ENCODE measurements at places on chromosomes 3 and 15. TPM values are rescaled to one million over a fixed set of nuclear protein-coding genes. Genes with fewer than 3 reads are reported as not detected.
A peak's percentile ranks its signal among the peaks of the same experiment; 100 is the strongest.

DNA sequence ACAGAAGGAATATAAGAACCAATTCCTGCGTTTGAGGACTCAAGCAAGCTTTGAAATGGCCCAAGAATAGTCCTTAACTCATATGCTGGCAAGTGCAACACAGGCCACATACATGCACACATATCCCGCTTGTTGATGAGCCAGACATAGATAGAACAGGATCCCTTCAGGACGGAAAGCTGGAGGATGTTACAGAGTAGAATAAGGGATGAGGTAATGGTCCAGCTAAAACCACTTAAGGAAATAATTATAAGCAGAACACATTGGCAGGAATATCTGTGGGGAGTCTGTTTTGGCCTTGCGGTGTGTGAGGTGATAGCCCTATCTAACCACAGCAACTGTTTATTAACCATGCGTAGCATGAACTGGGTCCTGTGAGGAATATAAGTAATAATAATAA lies 25.0 kb downstream of the SCG3 start:
- no peaks in the 10 kb centered on the region for H3K36me3 ChIP-seq
- H3K27ac ChIP-seq, result no peak overlapping the region
- no peak overlapping the region for H3K4me3 ChIP-seq
- no peaks in the 10 kb centered on the region for H3K27me3 ChIP-seq

DNA sequence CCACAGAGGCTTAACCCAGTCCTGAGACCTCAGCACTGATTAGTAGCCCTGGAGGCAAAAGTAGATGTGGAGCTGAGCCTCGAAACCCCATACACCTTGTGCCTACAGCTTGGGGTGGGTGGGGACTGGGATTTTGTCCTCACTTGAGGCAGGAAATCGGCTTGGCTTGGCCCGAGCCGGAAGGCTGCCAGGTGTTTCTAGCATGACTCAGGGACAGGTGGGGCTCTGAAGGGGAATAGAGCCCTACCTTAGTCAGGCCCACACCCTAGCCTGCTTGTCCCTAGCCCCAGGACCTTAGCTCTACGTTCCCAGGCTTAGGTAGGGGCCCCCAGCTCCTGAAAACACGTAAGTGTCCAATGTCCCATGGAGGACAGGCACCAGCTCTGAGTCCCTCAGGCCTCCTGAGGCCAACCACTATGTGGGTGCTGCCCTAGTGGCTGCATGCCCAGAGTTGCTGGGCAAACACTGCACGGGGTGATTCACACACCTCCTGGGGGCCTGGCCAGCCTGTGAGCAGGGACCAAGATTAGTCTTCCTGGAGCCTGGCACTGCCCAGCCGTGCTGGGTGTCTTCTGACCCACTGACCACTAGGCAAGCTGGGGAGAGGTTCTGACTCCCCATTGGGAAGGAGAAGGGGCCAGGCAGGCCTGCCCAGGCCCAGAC lies 3.1 kb downstream of the MST1R start:
- H3K4me1 ChIP-seq, result peaks cover 47% of the 10 kb centered on the region
- DNase-seq, result peak; percentile 92
- H3K4me3 ChIP-seq, result no peak overlapping the region
- no peaks in the 10 kb centered on the region for H3K27me3 ChIP-seq
- no peaks in the 10 kb centered on the region for H3K36me3 ChIP-seq
- peak overlapping the region; percentile 90 for H3K27ac ChIP-seq

DNA sequence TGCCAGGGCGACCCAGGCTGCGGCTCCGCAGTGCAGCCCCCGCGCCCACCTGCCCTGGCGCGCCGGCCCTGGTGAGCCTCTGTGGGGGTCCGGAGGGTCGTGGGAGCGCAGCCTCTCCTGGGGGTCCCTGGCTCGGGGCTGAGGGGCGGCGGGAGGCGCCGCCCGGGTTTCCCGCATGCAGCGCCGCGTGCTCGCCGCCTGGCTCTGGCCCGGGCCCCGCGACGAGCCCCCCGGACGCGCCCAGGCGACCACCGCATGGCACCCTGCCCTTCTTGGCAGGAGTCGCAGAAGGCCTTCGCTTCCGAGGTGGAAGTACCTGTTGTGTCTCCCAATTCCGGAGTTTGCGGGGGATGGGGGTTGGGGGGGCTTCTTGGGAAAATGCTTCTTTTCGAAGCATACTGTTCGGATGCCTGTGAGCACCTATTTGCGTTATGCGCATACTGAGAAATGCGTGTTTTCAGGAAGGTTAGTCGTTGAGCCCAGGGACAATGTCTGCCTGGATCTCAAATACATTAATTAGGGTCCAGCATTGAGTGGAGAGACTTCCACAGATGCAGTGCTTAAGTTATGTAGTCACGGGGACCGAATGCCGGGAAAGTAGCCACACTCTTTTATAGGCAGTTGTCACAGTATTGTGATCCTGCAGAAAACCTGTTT lies 1.3 kb downstream of the GABRA5 start:
- H3K27ac ChIP-seq, result no peak overlapping the region
- no peaks in the 10 kb centered on the region for H3K36me3 ChIP-seq
- H3K27me3 ChIP-seq, result no peaks in the 10 kb centered on the region
- DNase-seq, result no peak
- H3K4me3 ChIP-seq, result no peak overlapping the region

GRCh38 chr15:70494852-70495571 lies 268.3 kb downstream of the UACA start:
- H3K36me3 ChIP-seq, result no peaks in the 10 kb centered on the region
- H3K4me1 ChIP-seq, result peaks cover 7% of the 10 kb centered on the region
- no peak overlapping the region for H3K27ac ChIP-seq
- no peak overlapping the region for H3K4me3 ChIP-seq
- no peak for DNase-seq
- no peaks in the 10 kb centered on the region for H3K27me3 ChIP-seq

DNA sequence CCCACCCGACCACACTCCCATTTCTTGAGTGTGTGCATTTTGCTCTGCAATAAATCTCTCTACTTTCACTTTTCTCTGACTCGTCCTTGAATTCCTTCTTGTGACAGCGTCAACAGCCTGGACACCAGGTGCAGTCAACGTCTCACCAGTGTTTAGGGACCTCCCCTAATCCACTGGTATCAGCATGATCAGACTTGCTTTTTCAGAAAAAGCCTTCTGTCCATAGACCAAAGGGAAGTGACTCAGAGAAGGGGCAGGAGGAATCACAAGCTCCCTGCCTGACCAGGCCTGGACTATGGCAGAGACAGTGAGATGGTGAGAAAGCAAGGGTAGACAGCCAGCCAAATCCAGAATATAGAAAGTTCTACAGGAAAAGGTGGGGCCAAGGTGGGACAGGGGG lies 15.5 kb downstream of the CCR5 start:
- H3K27ac ChIP-seq, result no peak overlapping the region
- H3K4me3 ChIP-seq, result no peak overlapping the region
- no peaks in the 10 kb centered on the region for H3K36me3 ChIP-seq
- H3K27me3 ChIP-seq, result no peaks in the 10 kb centered on the region
- H3K4me1 ChIP-seq, result peaks cover 6% of the 10 kb centered on the region

GRCh38 chr3:23094890-23095462 lies 108.2 kb upstream of the UBE2E2 start:
- no peak for DNase-seq
- no peaks in the 10 kb centered on the region for H3K36me3 ChIP-seq
- H3K27me3 ChIP-seq, result no peaks in the 10 kb centered on the region
- no peaks in the 10 kb centered on the region for H3K4me1 ChIP-seq
- no peak overlapping the region for H3K4me3 ChIP-seq

DNA sequence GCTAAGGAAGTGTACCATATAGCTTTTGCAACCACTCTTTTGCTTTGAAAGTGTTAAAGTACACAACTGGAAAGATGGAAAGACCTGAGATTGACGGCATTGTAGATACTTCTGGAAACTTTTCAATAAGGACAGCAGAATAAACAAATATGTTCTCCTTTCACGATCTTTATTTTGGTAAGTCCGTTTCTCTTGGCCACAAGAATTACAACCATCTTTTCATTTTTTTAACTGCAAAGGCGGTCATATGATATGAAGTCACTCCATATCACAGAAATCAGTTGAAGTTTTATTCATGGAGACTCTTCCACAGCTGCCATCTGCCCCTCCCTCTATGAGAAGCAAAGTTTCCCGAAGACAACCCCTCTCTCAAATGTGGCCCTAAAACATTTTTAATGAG lies 303.4 kb upstream of the ICE2 start:
- H3K4me1 ChIP-seq, result no peaks in the 10 kb centered on the region
- no peak overlapping the region for H3K4me3 ChIP-seq
- H3K27me3 ChIP-seq, result no peaks in the 10 kb centered on the region
- DNase-seq, result no peak
- H3K36me3 ChIP-seq, result no peaks in the 10 kb centered on the region
- H3K27ac ChIP-seq, result no peak overlapping the region

CCDC174 gene
- total RNA-seq, result 17.8 TPM

DNA sequence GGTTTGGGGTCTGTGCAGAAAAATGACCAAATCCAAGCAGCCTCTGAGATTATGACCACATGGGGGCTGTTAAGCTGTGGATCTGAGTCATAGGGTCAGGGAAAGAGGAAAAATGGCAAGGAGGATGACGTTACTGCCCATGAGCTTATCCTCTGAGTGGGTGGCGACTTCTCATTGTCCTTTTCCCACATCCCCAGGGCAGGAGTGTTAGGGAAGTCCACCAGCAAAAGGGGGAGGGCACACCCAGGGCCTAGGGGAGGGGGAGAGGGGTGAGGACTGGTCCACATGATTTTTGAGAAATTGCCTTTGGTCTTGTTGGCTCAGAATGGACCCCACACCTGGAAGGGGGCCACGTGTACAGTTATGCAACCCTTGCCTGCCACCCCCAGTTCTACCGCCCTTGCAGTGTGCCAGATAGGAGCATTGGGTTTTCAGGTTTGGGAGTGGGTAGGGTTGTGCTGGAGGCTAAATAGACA lies 2.6 kb downstream of the CD276 start:
- DNase-seq, result no peak
- no peak overlapping the region for H3K27ac ChIP-seq
- H3K4me1 ChIP-seq, result peaks cover 46% of the 10 kb centered on the region
- H3K4me3 ChIP-seq, result no peak overlapping the region

TTLL13 gene
- total RNA-seq, result not detected

ALDH1L1 gene
- 54.7 TPM for total RNA-seq

FBXO40 gene
- total RNA-seq, result not detected

EPHB3 gene
- total RNA-seq, result 10.1 TPM

DNA sequence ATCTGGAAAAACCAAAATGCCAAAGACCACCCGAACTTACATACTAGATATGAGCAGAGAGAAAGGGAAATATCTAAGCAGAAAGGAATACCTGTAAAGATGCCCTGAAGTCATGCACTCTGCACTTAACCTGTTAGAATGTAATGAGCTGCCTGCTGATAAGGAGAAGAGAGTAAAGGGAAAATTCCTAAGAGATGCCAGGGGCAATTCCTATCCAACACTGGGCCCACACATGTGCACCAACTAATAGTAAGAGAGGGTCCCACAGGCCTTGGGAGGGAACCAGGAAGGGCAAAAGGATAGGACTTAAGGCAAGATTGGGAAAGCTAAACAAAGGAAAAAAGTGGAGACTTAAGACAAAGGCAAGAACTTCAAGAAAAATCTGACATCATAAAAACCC lies 189.5 kb downstream of the NSUN3 start:
- H3K4me1 ChIP-seq, result no peaks in the 10 kb centered on the region
- no peaks in the 10 kb centered on the region for H3K27me3 ChIP-seq
- H3K4me3 ChIP-seq, result no peak overlapping the region
- no peak for DNase-seq
- no peaks in the 10 kb centered on the region for H3K36me3 ChIP-seq
- H3K27ac ChIP-seq, result no peak overlapping the region

GRCh38 chr3:86794361-86795065 lies 196.4 kb downstream of the VGLL3 start:
- H3K36me3 ChIP-seq, result no peaks in the 10 kb centered on the region
- H3K4me3 ChIP-seq, result no peak overlapping the region
- peaks cover 12% of the 10 kb centered on the region for H3K4me1 ChIP-seq
- no peaks in the 10 kb centered on the region for H3K27me3 ChIP-seq

GRCh38 chr3:104347291-104347690 lies 1019.4 kb upstream of the ALCAM start:
- H3K27me3 ChIP-seq, result no peaks in the 10 kb centered on the region
- no peaks in the 10 kb centered on the region for H3K4me1 ChIP-seq
- no peak overlapping the region for H3K27ac ChIP-seq
- DNase-seq, result no peak
- H3K4me3 ChIP-seq, result no peak overlapping the region

DNA sequence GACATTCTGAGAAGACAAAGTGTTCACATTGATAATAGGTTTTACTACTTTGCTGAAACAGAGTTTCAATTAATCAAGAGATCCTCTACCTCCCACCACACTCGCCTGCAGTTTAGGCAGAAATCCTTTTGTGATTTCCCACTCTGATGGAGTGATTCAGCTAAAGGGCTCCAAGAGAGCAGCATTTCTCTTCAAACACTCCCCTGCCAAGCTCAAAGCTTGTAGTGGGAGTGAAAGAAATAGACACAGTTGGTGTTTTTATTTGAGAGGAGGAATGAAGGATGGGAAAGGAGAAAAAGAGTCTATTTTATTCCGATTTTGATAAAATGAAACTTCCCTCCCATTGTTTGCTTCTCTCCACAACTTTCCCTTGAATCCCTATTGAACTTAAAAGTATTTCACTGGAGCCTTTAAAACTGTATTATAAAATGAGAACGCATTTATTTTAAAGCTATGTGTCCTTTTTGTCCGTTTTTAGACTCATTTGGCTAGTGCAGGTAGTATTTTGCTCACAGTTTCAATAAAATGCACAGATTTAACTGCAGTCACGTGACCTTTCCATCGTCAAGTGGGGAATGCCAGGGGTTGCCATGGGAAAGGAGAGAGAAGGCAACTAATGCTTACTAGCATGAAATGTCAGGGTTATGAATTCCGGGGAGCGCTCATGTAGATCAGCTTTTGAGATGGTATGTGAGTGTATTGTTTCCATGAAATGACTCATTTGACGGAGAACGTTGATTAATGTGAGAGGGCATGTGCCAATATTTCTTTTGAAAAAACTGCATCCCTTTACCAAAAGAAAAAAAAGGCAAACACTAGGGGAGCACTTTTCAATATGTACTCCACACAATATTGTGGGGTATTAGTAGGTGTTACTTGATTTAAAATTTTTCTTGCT lies 7.7 kb upstream of the OSBPL11 start:
- H3K4me3 ChIP-seq, result no peak overlapping the region
- DNase-seq, result no peak
- no peaks in the 10 kb centered on the region for H3K27me3 ChIP-seq
- no peaks in the 10 kb centered on the region for H3K36me3 ChIP-seq

DNA sequence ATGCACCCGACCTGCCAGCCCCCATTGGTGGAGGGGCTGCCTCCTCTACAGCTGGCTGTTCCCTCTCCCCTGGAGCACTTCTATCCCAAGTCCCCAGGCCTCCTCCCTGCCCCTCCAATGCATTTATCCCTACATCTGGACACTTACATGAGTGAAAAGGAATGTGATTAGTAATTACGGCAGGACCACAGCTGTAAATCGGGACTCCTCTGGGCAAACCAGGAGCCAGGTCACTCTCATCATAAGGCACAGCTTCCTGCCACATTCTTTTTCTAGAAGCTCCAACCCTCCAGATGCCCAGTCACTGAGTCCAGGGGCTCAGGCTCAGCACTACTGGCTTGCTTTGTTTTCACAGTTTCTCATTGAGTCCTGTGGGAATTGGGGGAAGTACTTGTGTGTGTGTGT lies 54.3 kb downstream of the IL20RB start:
- DNase-seq, result no peak
- H3K4me1 ChIP-seq, result peaks cover 5% of the 10 kb centered on the region
- no peaks in the 10 kb centered on the region for H3K27me3 ChIP-seq
- no peaks in the 10 kb centered on the region for H3K36me3 ChIP-seq
- H3K27ac ChIP-seq, result no peak overlapping the region

VILL gene
- total RNA-seq, result 3.6 TPM

GRCh38 chr15:50192164-50192563 lies 10.2 kb downstream of the SLC27A2 start:
- no peaks in the 10 kb centered on the region for H3K36me3 ChIP-seq
- H3K27ac ChIP-seq, result no peak overlapping the region

- no peaks in the 10 kb centered on the region for H3K36me3 ChIP-seq
- DNase-seq, result no peak
- no peaks in the 10 kb centered on the region for H3K27me3 ChIP-seq
- H3K27ac ChIP-seq, result no peak overlapping the region
- no peak overlapping the region for H3K4me3 ChIP-seq
- H3K4me1 ChIP-seq, result no peaks in the 10 kb centered on the region
These were observed 25.9 kb upstream of the CAPN7 start for GRCh38 chr3:15180042-15180611.
